ENCODE measurements at places on chromosomes 1 and 21.

GRCh38 chr1:60280256-60280655 lies 206.7 kb upstream of the C1orf87 start:
- DNase-seq, result no peak

- peak; percentile 40 for DNase-seq
Measured at GRCh38 chr21:41895643-41896493, 16.7 kb upstream of the PRDM15 start.

GRCh38 chr1:77579547-77579946 lies 102.9 kb downstream of the ZZZ3 start:
- DNase-seq, result no peak

GRCh38 chr1:202708456-202709275 lies 1.6 kb downstream of the SYT2 start:
- DNase-seq, result no peak

GRCh38 chr1:51734896-51735745 lies 118.2 kb downstream of the OSBPL9 start:
- DNase-seq, result no peak

DNA sequence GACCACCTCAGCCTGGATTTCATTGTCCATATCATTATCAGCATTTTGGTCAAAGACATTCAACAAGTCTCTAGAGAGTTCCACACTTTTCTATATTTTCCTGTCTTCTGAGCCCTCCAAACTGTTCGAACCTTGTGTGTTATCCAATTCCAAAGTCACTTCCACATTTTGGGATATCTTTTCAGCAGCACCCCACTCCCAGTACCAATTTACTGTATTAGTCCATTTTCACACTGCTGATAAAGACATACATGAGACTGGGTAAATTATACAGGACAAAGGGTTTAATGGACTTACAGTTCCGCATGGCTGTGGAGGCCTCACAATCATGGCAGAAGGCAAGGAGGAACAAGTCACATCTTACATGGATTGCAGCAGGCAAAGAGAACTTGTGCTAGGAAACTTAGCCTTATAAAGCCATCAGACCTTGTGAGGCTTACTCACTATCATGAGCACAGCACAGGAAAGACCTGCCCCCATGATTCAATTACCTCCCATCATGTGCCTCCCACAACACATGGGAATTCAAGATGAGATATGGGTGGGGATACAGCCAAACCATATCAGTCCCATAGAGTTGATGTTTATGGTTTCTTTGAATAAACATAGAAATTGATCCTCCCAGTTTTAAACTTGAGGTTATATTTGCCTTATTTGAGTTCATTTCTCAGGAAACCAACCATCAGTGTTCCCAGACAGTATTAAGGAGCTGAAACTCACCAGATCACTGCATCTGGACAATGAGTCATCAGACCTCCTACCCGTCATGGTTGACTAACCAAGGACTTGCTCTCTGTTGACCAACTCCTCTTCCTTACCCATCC lies 322.7 kb upstream of the DUSP10 start:
- no peak for DNase-seq

DNA sequence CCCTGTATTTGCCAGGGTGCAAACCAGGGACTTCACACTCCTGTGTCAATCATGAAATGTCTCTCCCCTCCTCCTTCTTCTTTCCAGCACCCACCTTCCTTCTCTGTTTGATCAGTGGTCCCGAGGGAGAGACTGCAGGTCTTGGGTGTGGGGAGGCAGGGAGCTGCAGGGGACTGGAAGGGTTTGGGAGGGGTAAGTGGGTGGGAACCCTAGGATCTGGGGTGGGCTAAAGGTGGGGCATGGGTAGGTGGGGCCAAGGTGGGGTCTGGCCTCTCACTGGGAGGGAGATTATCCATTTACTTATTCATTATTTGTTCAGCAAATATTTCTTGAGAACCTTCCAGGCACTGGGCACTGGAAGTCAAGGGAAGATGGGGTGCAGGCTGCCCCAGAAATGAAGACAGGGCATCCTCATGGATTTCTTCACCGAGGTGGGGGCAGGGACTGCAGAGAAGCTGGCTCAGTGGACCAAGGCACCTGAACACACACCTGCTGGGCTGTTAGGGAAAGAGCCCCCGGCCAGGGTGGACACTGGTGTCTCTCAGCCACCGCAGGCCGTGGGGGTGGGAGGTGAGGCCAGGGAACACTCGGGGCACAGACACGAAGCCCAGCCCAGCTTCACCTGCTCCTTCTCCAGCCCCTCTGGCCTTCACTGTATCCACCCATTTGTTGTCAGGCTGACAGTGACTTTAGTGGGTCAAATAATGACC lies 193.9 kb upstream of the C1orf174 start:
- DNase-seq, result no peak

DNA sequence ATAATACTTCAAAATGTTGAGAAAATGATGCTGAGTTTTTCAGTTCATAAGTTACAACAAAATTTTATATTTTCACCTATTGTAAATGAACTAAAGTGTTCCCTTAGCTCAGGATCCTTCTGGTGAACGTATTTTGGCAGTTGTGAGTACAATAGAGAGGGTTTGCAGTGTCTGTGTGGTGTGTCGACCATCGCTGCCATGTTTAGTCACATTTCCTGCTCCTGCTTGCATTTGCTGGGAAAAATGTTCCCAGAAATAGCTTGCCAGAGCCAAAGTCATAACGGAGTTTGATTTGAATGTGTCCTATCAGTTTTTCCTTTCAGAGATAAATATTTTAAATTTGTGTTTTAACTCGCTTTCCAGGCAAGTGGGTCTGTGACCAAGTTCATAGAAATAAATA lies 117.1 kb upstream of the COL6A1 start:
- no peak for DNase-seq

DNA sequence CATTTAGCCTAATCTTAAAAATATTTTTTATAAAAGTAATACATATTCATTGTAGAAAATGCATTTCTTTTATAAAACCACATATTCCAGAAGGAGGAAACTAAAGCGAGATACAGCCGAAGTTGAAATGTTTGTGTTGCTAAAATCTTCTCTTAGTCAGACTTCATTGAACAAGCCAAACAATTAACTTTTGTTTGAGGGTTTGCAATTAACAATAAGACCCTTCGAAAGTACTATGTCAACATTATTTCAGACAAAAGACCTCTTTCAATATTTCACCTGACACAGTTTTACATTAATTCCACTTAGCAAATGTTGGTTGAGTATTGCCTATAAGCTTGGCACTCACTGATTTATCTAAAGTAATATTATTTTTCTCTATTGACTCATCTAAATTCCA lies 354.0 kb upstream of the ADAMTS5 start:
- no peak for DNase-seq

- DNase-seq, result no peak
Measured at GRCh38 chr1:235710687-235711086, 61.1 kb upstream of the GNG4 start.

GRCh38 chr1:44924835-44925464 lies 61.4 kb downstream of the EIF2B3 start:
- DNase-seq, result no peak

GRCh38 chr1:230270185-230270558 lies 156.0 kb downstream of the PGBD5 start:
- no peak for DNase-seq

GRCh38 chr1:109239409-109240068 lies 9.8 kb upstream of the CELSR2 start:
- DNase-seq, result no peak
